ENCODE measurements at places on chromosomes 11 and 22.
A peak's percentile ranks its signal among the peaks of the same experiment; 100 is the strongest.

GRCh38 chr11:703506-703905, 2.5 kb upstream of the EPS8L2 start:
- H3K27ac ChIP-seq, result peak overlapping the region; percentile 46
- H3K4me3 ChIP-seq, result no peak overlapping the region
- no peaks in the 10 kb centered on the region for H3K27me3 ChIP-seq
- DNase-seq, result peak; percentile 55
- peaks cover 75% of the 10 kb centered on the region for H3K4me1 ChIP-seq
- H3K36me3 ChIP-seq, result peaks cover 13% of the 10 kb centered on the region

GRCh38 chr22:39220450-39220849, 24.3 kb downstream of the PDGFB start:
- no peak overlapping the region for H3K4me3 ChIP-seq
- H3K4me1 ChIP-seq, result peaks cover 20% of the 10 kb centered on the region
- H3K27me3 ChIP-seq, result no peaks in the 10 kb centered on the region

GRCh38 chr11:113468726-113469345, 6.4 kb downstream of the DRD2 start:
- peaks cover 26% of the 10 kb centered on the region for H3K27me3 ChIP-seq
- no peak for DNase-seq
- no peaks in the 10 kb centered on the region for H3K4me1 ChIP-seq
- H3K4me3 ChIP-seq, result no peak overlapping the region
- no peak overlapping the region for H3K27ac ChIP-seq

DNA sequence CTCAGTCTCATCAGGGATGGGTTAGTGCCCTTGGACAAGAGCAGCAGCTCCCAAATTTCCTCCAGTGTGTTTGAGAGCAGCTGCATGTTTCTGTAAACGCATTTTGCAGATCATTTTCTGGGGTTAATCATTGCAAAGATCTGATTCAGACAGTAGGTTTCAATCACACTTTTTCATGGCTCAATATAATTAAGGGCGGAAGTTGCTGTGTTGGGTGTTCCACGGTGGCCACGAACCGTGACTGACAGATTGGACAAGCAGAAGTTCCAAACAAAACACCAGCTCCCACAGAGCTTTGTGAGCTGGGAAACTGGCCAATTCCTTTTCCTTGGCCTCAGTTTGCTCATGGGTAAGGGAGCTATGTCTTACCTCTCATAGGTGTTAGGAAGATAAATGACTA, 8.4 kb upstream of the RASSF10 start:
- H3K27me3 ChIP-seq, result peaks cover 3% of the 10 kb centered on the region
- H3K4me1 ChIP-seq, result no peaks in the 10 kb centered on the region
- DNase-seq, result no peak
- no peaks in the 10 kb centered on the region for H3K36me3 ChIP-seq
- no peak overlapping the region for H3K4me3 ChIP-seq

- H3K27ac ChIP-seq, result peak overlapping the region; percentile 51
- H3K27me3 ChIP-seq, result no peaks in the 10 kb centered on the region
- H3K4me3 ChIP-seq, result no peak overlapping the region
- peaks cover 2% of the 10 kb centered on the region for H3K36me3 ChIP-seq
- H3K4me1 ChIP-seq, result peaks cover 14% of the 10 kb centered on the region
These were observed 30.4 kb downstream of the ADAMTS15 start for GRCh38 chr11:130478881-130479280.

DNA sequence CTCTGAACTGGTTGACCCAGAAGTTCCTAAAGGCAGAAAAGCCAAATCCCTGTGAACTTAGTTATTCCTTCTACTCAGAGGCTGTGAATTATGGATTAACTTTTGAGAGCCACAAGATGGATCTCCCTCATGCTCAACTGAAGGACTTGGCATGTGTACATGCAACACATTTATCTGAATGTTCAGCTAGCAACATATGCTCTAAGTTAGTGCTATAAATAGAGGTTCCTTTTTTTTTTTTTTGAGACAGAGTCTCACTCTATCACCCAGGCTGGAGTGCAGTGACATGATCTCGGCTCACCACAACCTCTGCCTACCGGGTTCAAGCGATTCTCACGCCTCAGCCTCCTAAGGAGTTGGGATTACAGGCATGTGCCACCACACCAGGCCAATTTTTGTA, 40.1 kb downstream of the EIF4ENIF1 start:
- no peaks in the 10 kb centered on the region for H3K27me3 ChIP-seq
- H3K36me3 ChIP-seq, result peaks cover 72% of the 10 kb centered on the region
- DNase-seq, result no peak
- H3K27ac ChIP-seq, result no peak overlapping the region

GRCh38 chr22:48798281-48799226, 1029.1 kb downstream of the BRD1 start:
- H3K27me3 ChIP-seq, result peaks cover 6% of the 10 kb centered on the region
- H3K27ac ChIP-seq, result no peak overlapping the region
- DNase-seq, result no peak
- peaks cover 3% of the 10 kb centered on the region for H3K4me1 ChIP-seq
- H3K36me3 ChIP-seq, result no peaks in the 10 kb centered on the region

DNA sequence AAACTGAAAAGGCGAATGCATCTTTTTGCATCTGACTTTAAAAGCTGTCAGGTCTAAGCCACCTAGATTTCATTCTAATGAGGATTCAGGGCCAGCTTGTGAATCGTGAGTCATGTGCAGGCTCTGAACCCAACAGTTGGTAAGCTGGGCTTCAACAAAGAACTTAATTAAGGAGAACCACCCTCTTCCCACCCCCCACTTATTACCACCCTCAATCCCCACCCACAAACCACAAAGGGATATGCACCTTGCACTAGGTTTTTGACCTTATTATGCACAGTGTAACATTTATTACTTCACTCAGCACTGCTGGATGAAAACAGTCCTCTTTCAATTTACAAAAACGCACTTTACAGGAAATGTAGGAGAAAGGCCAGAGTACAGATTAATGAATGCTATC, 94.1 kb upstream of the LIN7C start:
- no peak overlapping the region for H3K4me3 ChIP-seq
- no peak overlapping the region for H3K27ac ChIP-seq
- no peaks in the 10 kb centered on the region for H3K4me1 ChIP-seq
- no peak for DNase-seq
- H3K27me3 ChIP-seq, result no peaks in the 10 kb centered on the region

DNA sequence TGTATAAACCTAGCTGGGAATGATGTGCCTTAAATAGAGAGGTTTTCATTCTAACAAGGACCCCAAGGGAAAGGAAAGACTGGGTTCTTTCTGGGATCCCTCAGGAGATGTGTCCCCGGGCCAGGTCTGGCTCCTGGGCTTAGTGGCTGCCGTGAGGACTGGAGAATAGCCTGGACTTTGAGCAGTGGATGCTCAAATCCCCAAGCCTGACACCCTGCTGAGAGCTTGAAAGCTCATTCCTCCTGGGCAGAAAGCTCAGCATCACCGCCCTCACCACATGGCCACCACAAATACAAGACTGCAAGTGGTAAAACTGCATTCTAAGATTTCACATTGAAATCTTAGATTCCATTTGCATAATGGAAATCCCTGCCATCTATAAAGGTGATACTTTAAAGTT, 79.4 kb upstream of the NARS2 start:
- no peaks in the 10 kb centered on the region for H3K27me3 ChIP-seq
- H3K4me3 ChIP-seq, result no peak overlapping the region
- no peaks in the 10 kb centered on the region for H3K36me3 ChIP-seq
- H3K4me1 ChIP-seq, result peaks cover 6% of the 10 kb centered on the region

DNA sequence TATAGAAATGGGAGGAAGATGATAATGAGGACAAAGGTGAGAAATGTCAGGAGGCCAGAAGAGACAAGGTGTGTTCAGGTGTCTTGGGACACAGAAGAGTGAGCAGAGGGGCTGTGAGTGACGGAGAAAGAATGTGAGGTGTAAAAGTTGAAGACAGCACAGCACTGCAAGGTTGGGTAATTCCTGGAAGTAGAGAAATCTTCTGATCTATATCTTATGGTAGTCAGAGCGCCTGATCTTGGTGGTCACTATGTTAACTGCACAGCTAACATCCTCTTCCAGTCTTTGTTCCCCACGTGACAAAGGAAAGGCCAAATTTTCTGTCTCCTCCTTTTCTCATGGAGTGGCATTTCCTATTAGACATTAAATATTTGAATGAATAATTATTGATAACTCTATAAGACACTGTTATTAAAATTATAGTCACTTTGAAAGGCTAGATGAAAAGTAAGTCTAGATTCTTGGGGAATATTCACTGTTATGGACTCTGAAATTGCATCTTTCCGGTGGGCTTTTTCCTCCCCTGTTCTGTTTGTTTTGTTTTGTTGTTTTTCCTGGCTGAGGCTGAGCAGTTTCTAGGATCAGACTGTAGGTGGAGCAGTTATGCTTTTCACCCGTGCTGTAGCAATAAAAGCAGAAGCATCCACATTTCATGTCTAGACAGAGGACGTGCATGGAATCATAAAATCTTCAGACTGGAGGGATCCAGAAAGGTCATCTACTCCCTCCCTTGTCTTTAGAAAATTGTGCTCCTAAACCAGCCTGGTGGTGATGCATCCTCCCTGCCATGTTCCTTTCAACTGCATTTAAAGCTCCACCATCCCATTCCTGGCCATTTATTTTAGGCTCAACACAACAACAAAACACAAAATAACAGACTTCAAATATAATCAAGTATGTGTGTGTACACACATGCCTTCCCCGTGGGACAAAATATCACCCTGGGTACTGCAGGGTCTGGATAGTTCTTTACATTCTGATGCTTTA, 26.6 kb downstream of the SC5D start:
- DNase-seq, result no peak
- no peak overlapping the region for H3K27ac ChIP-seq
- no peak overlapping the region for H3K4me3 ChIP-seq
- H3K27me3 ChIP-seq, result peaks cover 3% of the 10 kb centered on the region

DNA sequence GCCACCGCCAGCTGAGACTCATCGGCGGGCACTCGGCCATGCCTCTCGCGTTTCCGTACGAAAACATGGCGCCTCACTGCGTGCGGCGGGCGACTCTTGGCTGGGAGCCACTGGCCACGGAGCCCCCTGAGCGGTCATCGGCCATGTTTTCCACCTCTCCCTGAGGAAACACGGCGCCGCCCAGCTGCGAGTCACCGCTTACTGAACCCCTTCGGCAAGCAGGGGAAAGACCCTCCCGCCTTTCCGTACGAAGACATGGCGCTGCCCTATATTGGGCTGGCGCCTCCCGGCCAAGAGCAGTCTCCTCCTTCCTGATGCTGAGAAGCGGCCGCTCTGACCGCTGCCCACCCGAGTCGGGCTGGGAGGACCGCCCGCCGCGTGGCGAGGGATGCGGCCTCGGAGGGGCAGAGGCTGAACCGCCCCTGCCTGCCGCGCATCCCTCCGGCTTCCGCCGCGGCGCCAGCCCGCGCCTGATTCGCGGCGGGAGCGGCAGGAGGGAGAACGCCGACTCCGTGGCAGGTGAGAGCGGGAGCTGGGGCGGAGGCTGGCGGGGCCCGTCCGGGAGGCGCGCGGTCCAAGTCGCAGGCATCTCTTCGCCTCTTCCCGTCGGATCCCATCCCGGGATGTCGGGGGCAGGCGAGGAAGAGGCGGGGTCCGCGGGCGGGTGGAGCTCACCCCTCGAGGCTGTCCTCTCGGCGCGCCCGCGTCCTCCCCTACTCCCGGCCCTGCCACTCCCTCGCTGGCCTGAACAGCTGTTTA, at the start of gene TCP11L1:
Gene TCP11L1 (plus strand): TSS at position 299 of the 759 bp plus-strand sequence. CDS start 4,202 bp downstream, outside the sequence.
- H3K27ac ChIP-seq, result peak within 1 kb of the TSS; percentile 91
- DNase-seq, result peak; percentile 96
- peak within 1 kb of the TSS; percentile 90 for H3K4me3 ChIP-seq
- H3K27me3 ChIP-seq, result no peaks in the 10 kb centered on the region
- peaks cover 37% of the 10 kb centered on the region for H3K4me1 ChIP-seq
- H3K36me3 ChIP-seq, result no peaks in the 10 kb centered on the region

DNA sequence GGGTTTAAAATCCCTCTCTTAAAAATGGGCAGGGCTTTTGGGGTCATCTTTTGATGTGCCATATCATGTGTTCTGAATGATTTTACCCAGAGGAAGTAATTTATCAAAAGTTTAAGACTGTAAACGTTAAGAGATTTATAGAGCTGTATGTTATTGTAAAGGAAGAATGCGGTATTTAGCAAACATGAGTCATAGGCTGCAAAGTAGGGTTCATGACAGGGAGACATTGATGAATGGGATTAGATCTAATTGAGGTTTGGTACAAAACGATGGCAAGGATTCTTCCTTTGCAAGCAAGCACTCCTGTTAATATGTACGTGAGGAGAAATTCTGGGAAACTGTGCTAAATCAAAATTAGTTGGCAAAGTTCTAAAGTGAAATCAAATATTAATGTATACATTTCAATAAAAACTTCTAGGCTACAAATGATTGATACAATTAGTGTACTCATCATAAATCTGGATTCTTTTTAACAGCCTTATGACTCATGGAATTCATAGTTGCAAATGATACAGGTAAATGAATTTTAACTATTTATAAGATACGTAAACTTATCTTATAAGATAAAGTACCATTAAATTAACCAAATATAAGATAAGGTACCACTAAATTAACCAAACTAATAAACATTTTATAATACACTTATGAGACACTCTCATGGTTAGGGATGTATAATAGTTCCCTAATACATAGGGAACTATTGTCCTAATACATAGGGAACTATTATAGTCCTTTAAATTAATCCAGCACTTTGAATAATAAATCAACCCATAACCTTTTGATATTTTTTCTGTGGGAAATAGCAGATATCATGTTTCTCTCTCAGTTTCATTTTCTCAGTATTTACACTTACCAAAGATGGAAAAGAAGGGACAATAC, 58.4 kb downstream of the KIF18A start:
- H3K4me1 ChIP-seq, result no peaks in the 10 kb centered on the region
- no peaks in the 10 kb centered on the region for H3K27me3 ChIP-seq
- H3K27ac ChIP-seq, result no peak overlapping the region
- H3K4me3 ChIP-seq, result no peak overlapping the region

- no peak overlapping the region for H3K27ac ChIP-seq
- H3K4me1 ChIP-seq, result peaks cover 7% of the 10 kb centered on the region
- H3K4me3 ChIP-seq, result no peak overlapping the region
- DNase-seq, result no peak
- no peaks in the 10 kb centered on the region for H3K27me3 ChIP-seq
- H3K36me3 ChIP-seq, result no peaks in the 10 kb centered on the region
These were observed 93.9 kb downstream of the RASSF10 start for GRCh38 chr11:13102865-13103539.

- H3K4me1 ChIP-seq, result peaks cover 25% of the 10 kb centered on the region
- H3K4me3 ChIP-seq, result peak overlapping the region; percentile 82
- DNase-seq, result no peak
These were observed 1.1 kb upstream of the SERGEF start for GRCh38 chr11:18013790-18014507.

DNA sequence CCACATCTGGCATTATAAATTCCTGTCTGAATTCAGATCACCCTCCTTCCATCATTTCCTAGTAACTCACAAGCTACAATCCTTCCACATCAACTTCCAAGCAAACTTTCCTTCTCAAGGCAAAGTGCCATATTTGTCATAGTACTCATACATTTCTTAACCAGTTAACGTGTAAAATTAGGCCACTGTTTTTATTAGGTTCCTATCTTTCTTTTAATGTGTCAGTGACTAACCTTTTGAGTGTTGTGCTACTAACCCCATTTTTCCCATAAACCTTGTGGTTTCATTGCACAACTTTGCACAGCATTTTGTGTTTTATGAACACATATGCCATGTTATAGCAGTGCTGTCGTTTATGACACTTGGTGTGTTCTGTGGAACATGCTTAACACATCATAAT, 90.1 kb downstream of the KIF18A start:
- H3K36me3 ChIP-seq, result no peaks in the 10 kb centered on the region
- H3K4me1 ChIP-seq, result no peaks in the 10 kb centered on the region
- no peak overlapping the region for H3K4me3 ChIP-seq
- no peak for DNase-seq
- no peaks in the 10 kb centered on the region for H3K27me3 ChIP-seq
- no peak overlapping the region for H3K27ac ChIP-seq
